ENCODE measurements at places on chromosomes 13 and 19.

DNA sequence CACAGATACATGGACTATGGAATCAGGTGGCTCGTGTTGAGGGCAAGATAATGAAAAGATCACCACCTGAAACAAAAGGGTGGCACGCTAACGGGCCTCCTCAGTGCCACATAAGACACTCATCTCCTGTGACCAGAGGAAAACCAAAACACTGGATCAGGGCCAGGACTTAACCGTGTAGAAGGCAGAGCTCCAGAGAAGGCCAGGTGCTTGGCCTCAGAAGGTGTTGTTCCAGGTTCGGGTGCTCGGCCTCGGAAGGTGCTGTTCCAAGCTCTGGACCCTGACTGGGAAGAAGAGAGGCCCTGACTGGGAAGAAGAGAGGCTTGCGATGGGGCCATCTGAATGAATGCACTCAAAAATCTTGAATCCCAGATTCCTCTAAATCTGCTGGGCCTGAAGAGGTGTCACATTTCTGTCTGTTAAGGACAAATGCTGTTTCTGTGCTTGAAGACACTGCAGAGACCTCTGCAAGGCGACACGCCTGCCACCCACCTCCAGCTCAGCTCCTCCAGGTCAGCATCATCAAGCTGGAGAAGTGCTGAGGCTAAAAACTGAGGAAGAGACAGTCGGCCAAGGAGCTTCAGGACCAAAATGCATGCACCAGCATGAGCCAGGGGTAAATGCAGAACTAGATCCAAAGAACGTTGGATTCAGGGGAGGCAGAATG is 2.7 kb upstream of the RASA3 start:
- no peak for DNase-seq

GRCh38 chr13:111304603-111305289 is 15.7 kb upstream of the TEX29 start:
- no peak for DNase-seq

DNA sequence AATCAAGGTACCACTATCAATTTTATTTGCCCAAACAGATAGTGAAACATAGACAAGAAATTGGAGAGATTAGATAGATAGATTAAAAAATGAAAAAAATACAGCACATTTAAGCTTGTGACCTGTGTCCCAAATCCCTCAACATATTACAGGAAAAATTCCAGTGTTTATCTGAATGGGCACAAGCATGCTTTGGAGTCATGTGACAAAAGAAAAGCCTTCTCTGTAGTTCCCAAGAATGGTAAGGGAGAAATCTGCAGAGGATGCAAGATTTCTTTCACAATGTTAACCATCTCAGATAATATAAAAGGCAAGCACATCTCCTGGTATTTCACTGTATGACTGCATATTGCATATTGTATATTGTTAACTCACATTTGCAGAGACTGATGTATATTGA is 168.0 kb downstream of the PCDH9 start:
- no peak for DNase-seq

DNA sequence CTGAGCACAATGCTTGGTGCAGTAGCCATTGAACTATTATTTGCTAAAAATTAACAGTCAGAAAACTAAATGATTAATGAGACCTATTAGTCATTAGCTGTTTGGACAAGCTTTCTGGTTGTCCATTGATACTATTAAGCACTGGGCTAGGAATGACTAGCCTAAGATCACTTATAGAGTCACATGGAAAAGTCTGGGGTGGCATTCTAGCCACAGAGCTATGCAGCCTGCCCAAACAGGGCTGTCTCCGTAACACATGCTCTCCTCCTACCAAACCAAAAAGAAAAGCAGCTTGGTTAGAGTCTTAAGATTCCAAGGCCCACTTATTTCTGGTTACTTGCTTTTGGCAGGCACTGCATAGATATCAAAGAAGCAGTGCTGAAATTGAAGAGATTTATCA is 193.5 kb upstream of the NBEA start:
- no peak for DNase-seq

DNA sequence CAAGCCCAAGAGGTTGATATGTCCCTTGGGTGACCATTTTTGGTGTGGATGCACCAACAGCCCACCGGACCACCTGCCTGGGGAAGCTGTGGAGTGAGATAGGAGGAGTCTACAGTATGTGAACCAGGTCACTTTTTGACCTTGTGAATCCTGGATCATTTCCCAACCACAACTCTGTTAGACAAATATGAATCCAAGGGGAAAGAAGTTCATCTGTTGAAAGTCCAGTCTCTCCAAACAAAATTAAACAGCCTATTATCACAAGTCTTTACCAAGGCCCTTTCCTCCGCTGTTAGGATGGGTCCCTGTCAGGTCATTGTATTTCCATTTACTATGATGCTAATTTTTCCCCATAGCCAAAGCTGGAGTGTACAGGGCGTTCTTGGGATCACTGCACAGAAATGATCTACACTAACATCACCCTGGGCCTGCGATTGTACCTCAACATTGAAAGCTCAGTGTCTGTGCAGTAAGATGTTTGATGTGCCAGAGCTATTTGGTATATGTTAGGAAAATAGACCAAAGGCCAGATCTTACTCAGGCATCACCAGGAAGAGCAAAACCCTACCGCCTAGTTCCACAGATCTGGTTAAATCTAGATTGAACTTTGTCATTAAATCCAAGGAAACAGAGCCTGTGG is 117.1 kb downstream of the STARD13 start:
- no peak for DNase-seq

GRCh38 chr13:75473468-75473867 is 8.5 kb downstream of the TBC1D4 start:
- DNase-seq = no peak

DNA sequence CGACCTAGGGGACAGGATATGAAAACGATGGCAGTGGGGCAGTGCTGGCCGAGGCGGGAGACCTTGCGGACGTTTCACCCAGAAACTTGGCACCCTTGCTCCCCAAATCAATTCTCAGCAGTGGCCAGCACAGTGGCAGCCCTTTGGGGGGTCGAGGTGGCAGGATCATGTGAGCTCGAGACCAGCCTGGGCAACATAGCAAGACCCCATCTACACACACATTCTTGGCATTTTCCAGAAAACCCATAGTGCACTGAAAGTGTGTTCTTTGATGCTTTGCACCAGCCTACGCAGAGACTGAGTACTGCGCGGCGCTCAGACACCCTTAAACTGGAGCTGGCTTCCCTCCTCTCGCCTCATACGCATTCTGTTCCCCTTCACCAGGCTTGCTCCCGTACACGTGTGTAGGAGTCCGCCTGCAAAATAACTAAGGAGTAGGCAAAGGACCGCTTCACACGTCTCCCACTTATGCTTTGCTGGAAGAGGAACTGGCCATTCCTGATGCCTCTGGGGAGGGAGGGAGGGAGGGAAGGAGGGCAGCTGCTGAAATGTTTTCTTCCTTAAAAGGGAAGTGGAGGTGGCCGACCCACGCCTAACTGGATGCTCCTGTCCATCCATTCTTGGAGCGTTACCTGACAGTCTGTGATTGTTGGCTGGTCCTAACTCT is 23.5 kb upstream of the MIER2 start:
- no peak for DNase-seq

DNA sequence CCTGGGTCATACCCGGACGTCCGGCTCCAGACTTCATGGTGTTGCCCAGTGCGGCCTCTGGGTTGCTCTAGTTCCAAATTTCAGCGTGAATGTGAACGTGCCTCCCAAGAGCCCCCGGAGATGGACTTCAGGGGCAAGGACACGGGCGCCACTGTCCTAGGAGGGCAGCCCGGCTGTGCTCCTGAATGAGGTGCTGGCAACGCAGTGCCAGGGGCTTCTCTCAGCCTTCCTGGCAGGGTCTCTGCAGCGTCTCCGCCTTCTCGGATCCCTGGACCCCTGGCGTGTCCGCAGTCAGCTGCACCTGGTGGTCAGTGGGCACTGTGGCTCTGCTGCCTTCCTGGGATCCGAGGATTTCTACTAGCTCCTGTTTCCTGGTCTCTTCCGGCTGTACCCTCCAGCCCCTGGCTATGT is 101.7 kb upstream of the MCF2L start:
- DNase-seq = no peak

- DNase-seq = no peak
Measured at GRCh38 chr13:24764276-24764630, 284 bp downstream of the RNF17 start.

DNA sequence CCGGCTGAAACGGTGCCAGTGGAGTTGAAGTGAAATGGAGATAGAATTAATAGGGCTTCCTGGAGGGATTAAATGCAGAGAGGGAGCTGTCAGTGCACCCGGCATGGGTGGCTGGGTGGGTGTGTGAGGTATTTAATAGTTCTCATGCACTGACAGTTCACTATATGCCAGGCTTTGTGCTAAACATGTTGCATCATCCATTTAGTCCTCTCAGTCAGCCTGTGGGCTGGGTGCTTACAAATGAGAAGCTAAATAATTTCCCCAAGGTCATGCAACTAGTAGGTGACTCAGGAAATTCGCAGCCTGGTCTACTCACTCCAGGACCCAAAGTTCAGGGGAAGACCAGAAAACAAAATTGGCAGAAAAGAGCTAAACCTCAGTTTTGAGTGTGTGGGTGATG is 63.5 kb upstream of the SPATA13 start:
- DNase-seq = no peak

DNA sequence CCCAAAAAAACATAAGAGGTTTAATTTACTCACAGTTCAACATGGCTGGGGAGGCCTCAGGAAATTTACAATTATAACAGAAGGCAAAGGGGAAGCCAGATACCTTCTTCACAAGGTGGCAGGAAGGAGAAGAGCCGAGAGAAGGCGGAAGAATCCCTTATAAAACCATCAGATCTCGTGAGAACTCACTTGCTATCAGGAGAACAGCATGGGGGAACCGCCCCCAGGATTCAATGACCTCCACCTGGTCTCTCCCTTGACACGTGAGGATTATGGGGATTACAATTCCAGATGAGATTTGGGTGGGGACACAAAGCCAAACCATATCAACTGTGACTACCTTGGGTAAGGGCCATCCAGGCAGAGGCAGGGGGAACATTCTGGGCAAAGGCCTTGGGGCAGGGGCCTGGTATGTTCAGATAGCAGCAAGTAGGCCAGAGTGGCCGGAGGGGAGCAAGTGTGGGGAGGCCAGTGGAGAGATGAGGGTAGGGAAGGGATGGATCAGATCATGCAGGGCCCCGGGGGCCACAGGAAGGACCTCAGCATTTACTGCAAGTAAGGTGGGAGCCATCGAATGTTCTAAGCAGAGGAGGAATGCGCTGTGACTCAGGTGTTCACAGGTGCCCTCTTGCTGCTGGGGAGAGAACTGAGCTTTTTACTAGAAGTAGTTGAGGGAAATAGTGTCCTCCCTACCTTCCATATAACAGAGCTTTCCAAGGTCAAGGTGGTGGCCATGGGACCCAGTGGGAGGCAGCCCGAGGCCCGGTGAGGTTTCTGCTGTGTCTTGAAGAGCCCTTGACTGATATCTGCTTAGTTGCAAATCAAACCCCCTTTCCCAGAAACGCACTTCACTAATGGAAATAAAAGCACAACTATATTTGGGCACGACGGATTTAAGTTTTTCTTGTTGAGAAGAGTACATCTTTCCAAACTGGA is 18.0 kb downstream of the RAB3D start:
- no peak for DNase-seq

DNA sequence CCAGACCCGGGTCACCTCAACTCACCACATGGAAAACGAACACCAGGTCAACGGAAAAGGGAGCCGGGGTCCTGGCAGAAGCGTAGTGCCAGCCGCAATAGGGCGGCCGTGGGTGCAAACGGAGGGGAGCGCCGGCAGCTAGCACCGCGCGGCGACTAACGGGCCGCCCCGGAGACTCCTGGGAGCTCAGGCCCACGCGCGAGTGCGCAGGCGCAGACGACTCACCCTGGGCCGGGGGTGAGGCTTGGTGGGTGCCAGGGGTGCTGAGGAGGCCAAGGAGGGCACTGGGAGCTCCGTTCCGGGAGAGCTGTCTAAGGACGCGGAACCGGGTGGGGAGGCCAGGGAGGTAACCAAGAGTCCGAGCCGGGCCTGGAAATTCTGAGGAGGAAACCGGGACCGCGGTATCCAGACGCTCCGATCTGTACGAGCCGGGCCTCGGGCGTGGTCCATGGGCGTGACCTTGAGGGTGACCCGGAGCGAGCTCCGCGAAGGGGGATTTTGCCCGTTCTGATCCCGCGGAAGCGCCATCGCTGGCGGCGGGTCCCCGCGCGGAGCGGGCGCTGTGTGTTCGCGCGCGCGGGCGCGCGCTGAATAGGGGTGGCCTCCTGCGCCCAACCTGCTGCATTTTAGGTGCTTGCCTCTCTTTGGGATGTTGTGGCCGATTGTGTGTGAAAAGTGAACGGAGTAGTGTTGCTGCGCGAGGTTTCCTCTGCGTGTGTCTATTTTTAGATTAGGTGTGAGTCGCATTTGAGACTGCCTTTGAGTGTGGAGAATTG is at the start of gene ZNF382:
Gene ZNF382, plus strand, starts transcription at position 213 of the 776 bp plus-strand sequence. CDS start 4,602 bp downstream, outside the sequence.
- DNase-seq = no peak

GRCh38 chr19:14410091-14411051 is 8.8 kb downstream of the DDX39A start:
- no peak for DNase-seq

DNA sequence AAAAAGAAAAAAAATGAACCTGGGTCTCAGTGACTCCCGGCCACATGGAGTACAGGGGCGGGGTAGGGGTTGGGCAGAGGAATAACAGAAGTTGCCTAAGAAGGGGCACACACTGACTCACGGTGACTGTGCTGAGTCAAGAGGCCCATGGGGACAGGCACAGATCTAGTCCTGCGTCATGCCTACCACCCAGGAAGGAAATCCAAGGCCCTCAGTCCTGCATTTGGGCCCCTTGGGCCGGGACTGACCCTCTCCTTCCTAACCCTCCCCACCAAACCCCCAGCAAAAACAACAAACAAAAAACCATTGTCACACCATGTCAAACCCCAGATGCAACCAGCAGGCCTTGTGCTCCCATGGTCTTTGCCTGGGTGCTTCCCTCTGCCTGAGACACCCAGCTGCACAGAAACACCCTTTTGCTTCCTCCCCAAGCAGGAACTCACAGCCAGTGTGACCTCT is 9.6 kb upstream of the NOTCH3 start:
- DNase-seq = no peak

DNA sequence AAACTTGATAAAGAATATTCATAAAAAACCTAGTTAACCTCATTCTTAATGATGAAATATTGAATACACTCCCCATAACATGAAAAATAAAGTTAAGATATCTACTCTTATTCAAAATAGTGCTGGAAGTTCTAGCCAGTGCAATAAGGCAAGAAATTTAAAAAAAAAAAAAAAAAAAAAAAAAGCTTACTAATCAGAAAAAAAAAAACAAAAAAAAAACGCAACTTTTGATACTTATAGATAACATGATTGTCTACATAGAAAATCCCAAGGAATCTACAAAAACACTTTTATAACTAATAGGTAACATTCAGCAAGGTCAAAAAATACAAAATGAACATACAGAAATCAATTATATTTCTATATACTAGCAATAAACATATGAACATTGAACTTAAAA is 515.6 kb downstream of the UQCRFS1 start:
- DNase-seq = no peak

- DNase-seq = no peak
Measured at GRCh38 chr19:48443256-48443655, 2.5 kb upstream of the GRWD1 start.

DNA sequence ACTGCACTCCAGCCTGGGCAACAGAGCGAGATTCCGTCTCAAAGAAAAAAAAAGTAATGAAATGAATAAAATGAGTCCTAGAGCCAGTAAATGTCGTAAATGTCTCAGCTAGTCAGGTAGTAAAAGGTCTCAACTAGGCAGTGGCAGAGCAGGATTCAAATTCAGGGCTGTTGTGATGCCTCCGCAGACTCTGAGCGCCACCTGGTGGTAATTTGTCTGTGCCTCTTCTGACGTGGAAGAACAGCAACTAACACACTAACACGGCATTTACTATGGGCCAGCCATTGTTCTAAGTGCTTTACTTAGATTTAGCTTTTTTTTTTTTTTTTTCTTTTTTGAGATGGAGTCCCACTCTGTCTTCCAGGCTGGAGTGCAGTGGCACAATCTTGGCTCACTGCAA is 30.2 kb downstream of the CYP2F1 start:
- peak; percentile 15 for DNase-seq

Measured in esophagus squamous epithelium (tissue), 5 donors.